ENCODE measurements at places on chromosomes 5 and 9. TPM values are rescaled to one million over a fixed set of nuclear protein-coding genes. Genes with fewer than 3 reads are reported as not detected.
A peak's percentile ranks its signal among the peaks of the same experiment; 100 is the strongest.

- no peak for DNase-seq
Observed at GRCh38 chr9:132637351-132637750, 32.4 kb downstream of the DDX31 start.

- DNase-seq, result no peak
Observed at GRCh38 chr9:98465799-98466198, 210.3 kb upstream of the TBC1D2 start.

GRCh38 chr9:75041041-75041440 lies 12.9 kb upstream of the CARNMT1 start:
- no peak for DNase-seq

GRCh38 chr5:138658676-138659075 lies 83.5 kb upstream of the HSPA9 start:
- no peak for DNase-seq

DNA sequence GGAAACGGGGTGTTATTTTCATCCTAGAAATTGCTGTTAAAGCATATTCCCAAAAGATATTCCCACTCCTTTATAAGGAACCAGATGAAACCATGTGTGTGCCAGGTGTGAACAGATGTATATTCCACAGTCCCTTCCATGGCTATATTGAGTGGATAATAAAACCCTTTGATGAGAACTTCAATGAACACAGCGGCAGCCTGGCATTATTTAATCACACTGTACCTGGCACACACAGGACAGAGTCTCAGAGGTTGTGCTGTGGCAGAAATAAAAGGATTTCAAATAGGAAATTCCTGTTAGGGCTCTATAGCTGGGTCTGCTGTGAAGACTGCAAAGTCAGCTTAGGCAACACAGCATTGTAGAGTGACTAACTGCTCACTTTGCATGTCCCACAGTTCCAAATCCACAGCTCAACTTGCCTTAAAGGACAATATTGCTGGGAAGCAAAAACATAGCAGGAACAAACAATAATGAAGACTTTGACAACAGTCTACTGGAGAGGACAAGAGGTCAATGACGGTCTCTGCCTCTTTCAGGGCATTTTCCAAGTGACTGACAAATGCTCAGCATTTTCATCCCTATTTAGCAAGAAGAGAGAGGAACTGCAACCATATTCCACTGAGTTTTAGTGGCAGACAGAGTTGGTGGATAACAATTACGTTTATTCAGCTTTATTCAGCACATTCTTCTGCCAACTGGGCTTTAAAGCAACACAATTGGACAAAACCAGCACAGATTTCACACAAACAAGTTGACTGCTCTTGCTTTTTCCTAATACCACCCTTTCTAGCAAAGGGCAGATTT lies 255.7 kb upstream of the RGMB start:
- DNase-seq, result no peak

GRCh38 chr9:128409978-128410377 lies 10.7 kb upstream of the CERCAM start:
- DNase-seq, result no peak

DNA sequence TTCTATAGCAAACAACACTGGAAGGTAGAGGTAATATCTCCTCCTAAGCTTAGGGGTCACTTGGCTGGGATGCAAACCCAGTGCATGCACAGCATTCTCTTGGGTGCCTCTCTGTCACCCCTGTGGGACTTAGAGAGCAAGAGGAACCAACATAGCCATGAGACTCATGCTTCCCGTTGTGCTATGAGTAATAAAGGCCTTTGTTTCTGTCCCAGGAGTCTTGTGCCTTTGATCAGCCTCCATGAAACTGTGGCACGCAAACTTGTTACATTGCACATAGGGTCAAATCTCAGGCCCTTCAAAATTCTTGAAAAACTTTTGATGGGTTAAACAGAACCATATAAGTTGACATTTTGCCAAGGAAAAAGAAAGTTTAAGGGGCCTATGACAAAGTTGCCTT lies 272.8 kb downstream of the TAF11L14 start:
- DNase-seq, result no peak

- DNase-seq, result peak; percentile 27
Observed at GRCh38 chr9:124010303-124010664, 1.3 kb upstream of the LHX2 start.

GRCh38 chr5:74865256-74865803 lies 857 bp downstream of the FAM169A start:
- no peak for DNase-seq

The SH2D3C gene
- total RNA-seq, result 85.3 TPM

The OGN gene
- 10.6 TPM for total RNA-seq

GRCh38 chr5:64838803-64839202 lies 70.1 kb downstream of the CWC27 start:
- no peak for DNase-seq
